ENCODE measurements at places on chromosomes 12 and 14. TPM values are rescaled to one million over a fixed set of nuclear protein-coding genes. Genes with fewer than 3 reads are reported as not detected.

DNA sequence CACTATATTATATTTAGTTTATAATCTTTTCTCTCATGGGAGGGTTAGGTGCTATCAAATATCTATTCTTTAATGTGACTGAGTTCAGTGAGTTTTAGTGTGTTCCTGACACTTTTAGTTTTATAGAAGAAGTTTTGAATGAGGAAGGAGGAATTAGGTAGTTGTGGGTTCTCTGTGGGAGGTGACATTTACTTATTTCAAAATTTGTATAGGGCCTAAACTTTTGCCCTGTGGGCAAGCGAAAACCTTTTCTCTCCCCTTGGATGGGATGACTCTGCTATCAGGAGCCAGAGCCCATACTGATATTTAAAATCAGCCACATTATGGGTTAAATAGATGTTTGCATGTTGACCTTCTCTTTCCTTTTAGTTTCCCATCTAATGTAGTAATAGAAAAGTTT, 43.6 kb downstream of the SPATS2 start:
- DNase-seq: no peak

The GPRC5A gene
- total RNA-seq: 4.7 TPM

The LMNTD1 gene
- total RNA-seq: not detected

DNA sequence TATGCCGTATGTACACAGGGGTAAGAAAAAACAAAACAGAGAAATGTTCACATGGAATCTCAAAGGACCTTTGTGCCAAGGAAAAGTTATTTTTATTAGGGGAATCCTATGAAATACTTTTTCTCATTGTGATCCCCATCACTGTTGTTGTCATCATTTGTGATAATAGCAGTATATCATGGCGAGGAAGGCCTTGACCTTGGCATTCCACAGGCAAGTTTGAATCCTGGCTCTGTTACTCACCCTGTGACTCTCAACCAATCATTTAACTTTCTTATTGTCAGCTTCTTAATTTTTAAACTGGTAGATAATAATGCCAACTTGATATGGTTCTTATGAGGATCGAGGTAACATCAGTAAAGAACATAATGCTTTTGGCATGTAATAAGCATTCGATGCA, 142.2 kb upstream of the DDHD1 start:
- peak; percentile 42 for DNase-seq

DNA sequence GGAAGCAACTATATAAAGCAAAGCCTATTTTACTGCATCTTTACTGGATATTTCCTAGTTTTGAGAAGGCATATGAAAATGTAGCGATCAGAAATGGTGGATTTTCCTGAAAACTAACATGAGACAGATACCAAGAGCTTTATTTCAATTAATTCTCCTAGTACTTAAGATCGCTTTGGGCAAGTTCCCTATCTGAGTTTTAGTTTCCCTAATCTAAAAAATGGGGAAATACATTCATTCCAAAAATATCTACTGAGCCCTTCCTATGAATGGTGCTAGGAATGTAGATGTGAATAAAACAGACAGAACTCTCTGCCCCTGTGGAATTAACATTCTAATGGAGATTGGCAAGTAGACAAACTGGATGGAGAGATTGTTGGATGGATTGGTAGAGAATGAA, 8.4 kb downstream of the CATSPERB start:
- DNase-seq: no peak

DNA sequence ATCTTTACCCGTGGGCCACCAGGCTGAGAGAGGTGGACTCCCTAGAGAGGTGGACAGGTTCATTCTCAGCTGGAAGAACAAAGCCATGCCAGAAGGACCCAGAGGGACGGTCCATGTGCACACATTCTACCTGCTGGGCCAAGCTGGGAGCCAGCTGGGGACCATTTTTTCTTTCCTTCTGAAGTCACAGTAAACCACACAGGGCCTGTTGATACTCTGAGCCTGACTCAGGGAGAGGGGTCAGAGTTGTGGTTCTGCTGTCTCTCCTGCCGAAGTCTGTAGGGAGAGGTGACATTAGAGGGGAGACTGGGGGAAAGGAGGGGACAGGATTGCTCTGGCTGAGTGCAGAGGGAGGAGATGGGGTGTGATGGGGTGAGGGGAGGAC, 148.6 kb downstream of the TSPAN9 start:
- no peak for DNase-seq

All from osteoblast (primary cell).